ENCODE measurements at places on chromosomes 11 and 22.

- DNase-seq, result no peak
Measured at GRCh38 chr22:20246368-20247009, 21.6 kb downstream of the RTN4R start.

GRCh38 chr11:119094816-119095065, 6.9 kb downstream of the DPAGT1 start:
- no peak for DNase-seq

- DNase-seq, result no peak
Measured at GRCh38 chr11:71176812-71177211, 75.6 kb downstream of the SHANK2 start.

GRCh38 chr11:33515347-33515746, 185.3 kb downstream of the C11orf91 start:
- no peak for DNase-seq

- DNase-seq, result no peak
Measured at GRCh38 chr22:22527312-22527711, 7.2 kb upstream of the ZNF280A start.

- DNase-seq, result no peak
Measured at GRCh38 chr11:34870548-34871196, 45.5 kb downstream of the APIP start.

- DNase-seq, result no peak
Measured at GRCh38 chr22:39984746-39985145, 10.0 kb upstream of the FAM83F start.

- no peak for DNase-seq
Measured at GRCh38 chr22:46078241-46079092, 71.9 kb upstream of the PPARA start.

DNA sequence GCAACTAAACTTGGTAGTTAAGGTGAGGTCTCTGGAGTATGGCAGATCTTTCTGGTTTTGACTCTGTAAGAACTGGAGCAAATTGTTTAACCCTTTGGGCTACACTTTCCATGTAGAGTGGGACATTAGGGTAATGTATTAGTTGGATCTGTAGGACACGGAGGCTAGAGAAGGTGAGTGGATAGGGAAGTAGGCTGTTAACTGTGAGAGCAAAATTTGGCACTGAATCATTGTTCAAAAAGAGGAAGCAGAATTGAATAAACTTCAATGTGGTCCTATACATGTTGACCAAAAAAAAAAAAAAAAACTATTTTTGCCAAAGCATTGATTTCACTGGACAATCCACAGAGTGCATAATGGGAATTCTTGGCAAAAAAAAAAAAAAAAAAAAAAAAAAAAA, 370.2 kb upstream of the CHORDC1 start:
- no peak for DNase-seq

GRCh38 chr11:134538742-134539141, 126.7 kb upstream of the B3GAT1 start:
- no peak for DNase-seq

DNA sequence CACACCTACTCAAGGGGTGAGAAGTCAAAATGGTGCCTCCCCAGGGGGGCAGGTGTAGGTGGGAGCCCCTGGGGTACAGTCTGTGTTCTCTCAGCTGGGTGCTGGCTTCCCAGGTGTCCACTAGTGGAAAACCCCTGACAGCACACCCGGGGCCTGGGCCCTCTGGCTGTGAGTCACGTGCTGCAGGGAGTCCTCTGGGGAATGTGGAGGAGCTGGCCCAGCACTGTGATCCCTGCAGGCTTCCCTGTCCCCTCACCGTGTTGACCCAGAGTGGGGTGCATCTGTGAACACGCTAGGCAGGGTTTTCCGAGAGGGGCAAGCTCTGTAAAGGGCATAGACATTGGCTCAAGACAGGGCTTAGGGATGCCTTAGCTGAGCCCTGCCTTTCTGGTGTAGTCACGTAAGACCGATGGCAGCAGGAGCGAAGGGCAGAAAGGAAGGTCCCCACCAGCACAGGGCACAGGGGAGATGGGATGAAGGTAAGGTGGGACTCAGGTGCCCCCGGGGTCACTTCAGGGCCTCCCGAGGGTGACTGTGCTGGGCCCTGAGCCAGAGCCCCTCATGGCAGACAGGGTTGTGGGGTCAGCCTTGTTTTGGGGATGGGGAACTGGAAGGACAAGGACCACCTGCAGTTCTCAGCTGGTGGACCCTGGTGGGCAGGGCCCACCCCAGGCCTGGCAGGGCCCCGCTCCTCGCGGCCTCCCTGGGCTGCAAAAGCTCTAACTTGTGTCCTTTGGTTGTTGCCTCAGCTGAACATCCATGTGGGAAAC, 14.1 kb downstream of the DERL3 start:
- DNase-seq, result no peak

- DNase-seq, result no peak
Measured at GRCh38 chr11:121291319-121291718, 1.3 kb upstream of the SC5D start.

DNA sequence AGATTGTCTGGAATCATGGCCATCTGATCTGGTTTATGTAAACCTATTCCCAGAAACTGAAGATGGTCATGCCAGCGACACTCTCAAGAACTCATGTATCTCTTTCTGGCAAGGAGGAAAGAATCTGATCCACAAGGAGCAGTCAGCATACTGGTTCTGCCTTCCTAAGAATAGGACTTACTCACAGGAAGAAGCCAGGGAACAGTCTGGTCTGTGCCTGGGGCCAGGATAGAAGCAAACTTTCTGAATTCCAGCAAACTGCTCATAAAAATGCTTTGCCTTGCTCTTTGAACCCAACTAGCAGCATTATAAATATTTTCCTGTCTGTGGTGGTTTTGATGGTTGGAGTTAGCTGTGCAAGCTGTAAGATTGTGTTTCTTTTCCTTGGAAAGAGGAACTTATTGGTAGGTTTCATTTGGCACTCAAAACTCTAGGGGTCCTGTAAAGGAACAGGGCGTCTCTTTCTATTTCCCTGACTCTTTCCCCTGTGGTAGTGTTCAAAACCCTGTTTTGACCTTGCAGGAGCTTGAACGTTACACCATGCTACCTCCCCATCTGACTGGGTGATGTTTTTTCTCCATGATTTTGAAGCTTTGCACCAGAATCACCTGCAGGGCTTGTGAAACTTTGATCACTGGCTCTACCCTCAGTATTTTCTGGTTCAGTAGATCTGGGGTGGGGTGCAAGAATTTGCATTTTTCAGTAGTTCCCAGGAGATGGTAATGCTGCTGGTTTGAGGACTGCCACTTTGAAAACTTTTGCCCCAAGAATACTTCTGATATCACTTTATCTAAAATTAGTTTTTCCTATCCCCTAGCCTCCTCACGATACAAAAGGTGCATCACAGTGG, 627.8 kb upstream of the ANO5 start:
- DNase-seq, result no peak

- DNase-seq, result no peak
Measured at GRCh38 chr11:64544616-64545296, 46.3 kb upstream of the SLC22A12 start.

GRCh38 chr11:33505093-33505492, 195.5 kb downstream of the C11orf91 start:
- DNase-seq, result no peak

- DNase-seq, result no peak
Measured at GRCh38 chr22:20154602-20155187, 3.8 kb upstream of the CCDC188 start.

GRCh38 chr11:66322732-66323427, 6.0 kb upstream of the CD248 start:
- no peak for DNase-seq

GRCh38 chr11:46560300-46560991, 33.4 kb downstream of the AMBRA1 start:
- DNase-seq, result peak; percentile 51

DNA sequence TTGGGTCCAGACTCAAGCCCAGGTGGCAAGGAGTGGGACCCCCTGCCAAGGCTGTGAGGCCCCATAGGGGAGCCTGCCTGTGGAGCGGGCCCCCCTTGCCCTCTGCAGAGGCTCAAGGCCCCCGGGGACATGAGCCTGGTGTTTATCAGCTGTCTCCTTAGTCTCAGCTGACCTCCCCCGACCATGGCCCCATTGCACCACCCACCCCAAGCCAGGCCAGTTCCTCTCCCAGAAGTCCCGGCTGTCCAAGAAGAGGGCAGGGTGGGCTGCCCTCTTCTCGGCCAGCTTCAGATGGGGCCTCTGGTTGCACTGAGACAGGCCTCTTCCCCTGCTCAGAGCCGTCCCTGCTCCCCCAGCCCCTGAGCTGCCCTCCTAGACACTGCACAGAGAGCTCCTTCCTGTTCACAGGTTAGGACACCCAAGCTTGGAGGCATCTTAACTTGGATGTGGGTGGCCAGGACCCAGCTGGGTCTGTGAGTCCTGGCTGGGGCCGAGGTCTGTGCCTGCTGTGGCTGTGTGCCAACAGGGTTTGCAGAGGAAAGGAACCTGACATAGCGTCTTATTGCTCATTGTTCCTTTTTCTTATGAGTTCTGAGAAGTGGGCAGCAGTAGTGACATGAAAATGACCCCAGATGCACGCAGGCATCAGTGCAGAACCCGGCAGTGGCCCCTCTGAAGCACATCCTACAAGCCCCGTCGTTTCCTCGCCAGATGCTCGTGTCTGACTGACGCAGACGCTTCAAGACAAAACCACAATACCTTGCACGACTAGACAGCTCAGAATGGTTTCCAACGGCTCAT, 5.4 kb downstream of the TRABD start:
- DNase-seq, result peak; percentile 82

- no peak for DNase-seq
Measured at GRCh38 chr11:15940462-15941205, 415.7 kb downstream of the SOX6 start.
